ENCODE measurements at places on chromosomes 16 and 17.

GRCh38 chr16:12229759-12230594, 253.4 kb downstream of the SNX29 start:
- DNase-seq = no peak

DNA sequence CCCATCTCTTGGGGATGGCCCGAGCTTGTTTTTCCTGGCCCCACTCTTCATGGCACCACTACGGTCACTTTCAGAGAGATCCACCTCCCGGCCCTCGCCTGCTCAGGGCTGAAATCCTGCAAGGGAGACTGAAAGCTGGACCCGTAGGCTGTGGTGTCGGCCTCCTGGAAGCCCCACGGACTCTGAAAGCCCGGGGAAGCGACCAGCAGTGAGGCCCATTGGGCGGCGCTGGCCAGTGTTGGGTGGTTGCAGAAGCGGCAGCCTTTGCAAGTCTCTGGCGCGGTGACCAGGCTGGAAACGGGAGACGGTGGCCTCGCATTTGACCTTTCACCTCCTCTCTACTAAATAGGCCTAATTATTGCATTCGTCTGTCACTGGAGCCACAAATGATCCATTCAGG, 186.0 kb upstream of the FOXF1 start:
- no peak for DNase-seq

DNA sequence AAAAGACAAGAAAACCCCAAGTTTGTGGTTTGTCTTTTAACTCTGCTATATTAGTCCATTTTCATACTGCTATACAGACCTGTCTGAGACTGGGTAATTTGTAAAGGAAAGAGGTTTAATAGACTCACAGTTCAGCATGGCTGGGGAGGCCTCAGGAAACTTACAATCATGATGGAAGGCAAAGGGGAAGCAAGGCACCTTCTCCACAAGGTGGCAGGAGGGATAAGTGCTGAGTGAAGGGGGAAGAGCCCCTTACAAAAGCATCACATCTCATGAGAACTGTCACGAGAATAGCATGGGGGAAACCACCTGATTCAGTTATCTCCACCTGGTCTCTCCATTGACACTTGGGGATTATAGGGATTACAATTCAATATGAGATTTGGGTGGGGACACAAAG, 13.5 kb upstream of the ADAM11 start:
- no peak for DNase-seq

DNA sequence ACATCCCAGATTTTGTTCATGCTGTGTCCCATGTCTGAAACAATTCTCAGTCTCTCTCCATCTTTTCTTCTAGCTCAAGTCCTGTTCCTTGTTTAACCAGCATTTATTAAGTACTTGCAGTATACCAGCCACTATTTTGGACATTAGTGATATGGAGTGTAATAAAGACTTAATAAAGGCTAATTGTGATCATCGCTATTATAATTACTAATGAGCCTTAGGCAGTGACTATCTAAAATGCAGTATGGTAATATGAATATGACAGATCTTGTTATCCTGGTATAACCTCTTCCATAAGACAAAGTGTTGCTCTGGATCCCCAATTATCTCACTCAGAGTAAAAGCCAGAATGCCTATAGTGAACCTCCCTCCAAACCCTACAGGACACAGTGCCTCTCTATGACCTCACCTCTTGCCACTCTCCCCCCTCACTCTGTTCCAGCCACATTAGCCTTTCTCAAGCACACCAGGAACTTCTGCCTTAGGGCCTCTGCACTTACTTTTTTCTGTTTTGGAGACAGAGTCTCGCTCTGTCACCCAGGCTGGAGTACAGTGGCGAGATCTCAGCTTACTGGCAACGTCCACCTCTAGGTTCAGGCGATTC, 1.8 kb upstream of the FLOT2 start:
- DNase-seq = no peak

- no peak for DNase-seq
Measured at GRCh38 chr16:78605548-78606101, 506.2 kb downstream of the WWOX start.

GRCh38 chr17:80826346-80826954, 165.2 kb upstream of the CHMP6 start:
- DNase-seq = peak; percentile 62

- DNase-seq = no peak
Measured at GRCh38 chr16:78050734-78051400, 28.5 kb downstream of the CLEC3A start.

GRCh38 chr17:74873874-74874614, 1.2 kb upstream of the FDXR start:
- DNase-seq = no peak

- no peak for DNase-seq
Measured at GRCh38 chr16:6157806-6158205, 1060.2 kb upstream of the EEF2KMT start.

DNA sequence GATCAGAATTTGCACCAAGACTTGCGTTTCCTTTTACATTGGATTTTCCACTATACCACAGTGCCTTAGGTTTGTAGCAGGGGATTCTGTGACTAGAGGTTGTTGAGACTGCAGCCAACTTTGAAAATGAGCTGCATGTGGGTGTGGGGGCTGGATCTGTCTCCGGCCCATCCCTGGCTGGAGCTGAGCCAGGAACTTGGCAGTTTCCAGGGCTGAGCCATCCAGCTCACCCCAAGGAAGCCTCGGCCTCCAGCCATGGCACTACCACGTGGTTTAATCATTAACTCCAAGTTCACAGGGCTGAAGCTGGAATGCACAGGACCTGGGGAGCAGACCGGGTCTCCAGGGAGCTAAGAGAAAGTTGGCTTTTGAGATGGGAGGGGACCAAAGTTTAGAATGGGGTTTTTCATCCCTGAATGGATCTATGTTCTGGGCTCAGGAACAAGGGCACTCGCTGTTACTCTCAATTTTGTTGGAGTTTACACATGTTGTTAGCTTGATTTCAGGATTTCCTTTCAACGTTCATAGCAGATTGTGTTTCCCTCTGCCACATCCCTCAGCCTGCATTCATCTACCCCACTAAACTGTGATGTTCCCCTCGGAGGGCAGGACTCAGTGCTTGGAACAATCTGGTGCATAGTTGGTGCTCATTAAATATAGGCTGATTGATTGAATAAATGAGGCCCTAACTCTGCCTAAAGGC, 42.3 kb upstream of the HNF1B start:
- DNase-seq = no peak

DNA sequence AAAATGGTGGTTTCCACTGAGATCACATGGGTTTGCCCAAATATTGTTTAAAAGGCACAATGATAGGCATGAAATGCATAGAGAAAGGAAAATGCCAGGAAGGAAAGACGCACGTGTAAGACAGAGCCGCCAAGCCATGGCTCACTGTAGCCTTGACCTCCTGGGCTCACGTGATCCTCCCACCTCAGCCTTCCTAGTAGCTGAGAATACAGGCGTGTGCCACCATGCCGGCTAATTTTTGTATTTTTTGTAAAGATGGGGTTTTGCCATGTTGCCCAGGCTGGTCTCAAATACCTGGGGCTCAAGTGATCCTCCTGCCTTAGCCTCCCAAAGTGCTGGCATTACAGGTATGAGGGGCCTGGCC, 4.0 kb downstream of the BHLHA9 start:
- no peak for DNase-seq

DNA sequence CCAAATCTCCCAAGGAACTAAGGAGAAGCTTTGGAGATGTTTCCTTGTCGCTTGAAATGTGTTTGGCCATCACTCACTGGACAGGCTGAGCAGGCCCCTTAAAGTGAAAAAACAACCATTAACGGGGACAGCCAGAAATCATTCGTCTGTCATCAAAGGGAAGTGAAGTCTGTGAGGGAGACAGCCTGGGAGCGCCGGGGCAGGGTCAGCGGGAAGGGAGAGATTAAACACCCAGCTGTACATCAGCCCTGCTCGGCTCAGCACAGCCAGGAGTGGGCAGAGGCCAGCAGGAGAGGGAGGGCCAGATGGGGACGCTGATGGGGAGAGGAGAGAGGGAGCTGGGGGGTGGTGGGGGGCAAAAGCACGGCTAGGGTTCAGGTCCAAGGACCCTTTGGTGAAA, 105.1 kb downstream of the SDK2 start:
- no peak for DNase-seq

GRCh38 chr16:49994006-49994405, 31.0 kb upstream of the CNEP1R1 start:
- DNase-seq = no peak

- DNase-seq = peak; percentile 69
Measured at GRCh38 chr16:75254359-75254837, 3.0 kb upstream of the BCAR1 start.

DNA sequence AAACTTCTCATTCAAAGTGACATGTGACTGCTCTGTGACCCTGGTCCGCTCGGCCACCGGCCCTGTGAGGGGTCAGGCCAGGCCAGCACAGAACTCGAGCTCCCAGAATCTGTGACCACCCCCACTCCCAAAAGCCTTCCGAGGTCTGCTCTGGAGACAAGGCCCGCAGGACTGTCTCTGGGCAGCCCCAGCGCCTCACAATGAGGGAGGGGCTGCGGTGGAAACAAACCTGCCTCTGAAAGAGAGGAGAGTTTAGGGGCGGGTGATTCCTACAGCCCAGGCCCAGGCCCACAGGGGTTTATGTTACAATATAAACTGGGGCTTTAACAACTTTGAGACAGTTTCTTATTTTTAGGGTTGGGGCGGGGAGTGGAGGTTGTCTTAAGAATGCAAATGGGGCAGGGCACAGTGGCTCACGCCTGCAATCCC, 19.9 kb downstream of the IGFBP4 start:
- no peak for DNase-seq

DNA sequence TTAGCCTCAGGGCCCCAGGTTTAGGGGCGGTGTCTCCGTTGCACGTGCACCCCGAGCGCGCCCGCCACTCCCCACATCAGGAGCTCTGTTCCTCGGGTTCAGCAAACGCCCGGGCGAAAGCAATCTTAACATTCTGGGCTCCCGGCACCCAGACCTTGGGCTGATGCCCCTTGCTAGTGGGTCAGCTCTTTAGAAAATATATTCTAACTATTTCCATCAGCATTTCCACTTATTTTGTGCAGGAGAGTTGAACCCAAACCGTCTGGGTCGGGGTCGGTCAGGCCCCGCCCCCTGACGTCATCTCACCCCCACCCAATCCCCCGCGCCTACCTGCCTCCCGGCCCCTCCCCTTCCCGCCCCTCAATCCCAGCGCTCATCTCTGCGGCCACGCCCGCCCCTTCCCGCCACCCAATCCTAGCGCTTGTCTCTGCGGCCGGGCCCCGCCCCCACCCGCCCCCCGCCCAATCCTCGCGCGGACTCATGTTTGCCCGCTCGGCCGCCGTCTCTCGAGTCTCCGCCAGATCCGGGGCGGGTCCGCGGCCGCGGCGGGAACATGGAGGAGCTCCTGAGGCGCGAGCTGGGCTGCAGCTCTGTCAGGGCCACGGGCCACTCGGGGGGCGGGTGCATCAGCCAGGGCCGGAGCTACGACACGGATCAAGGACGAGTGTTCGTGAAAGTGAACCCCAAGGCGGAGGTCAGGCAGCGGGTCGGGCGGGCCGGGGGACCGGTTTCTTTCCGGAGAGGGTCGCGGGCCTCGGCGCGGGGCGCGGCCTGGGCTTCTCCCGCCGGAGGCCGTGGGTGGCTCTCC, at the start of gene FN3KRP:
Gene FN3KRP, plus strand, starts transcription at position 504 of the 808 bp plus-strand sequence. Its CDS starts 50 bp downstream, at position 554.
- DNase-seq = peak; percentile 78

GRCh38 chr17:52011064-52011463, 147.4 kb downstream of the CA10 start:
- DNase-seq = no peak

GRCh38 chr16:56828647-56829046, 36.4 kb upstream of the SLC12A3 start:
- DNase-seq = no peak

DNA sequence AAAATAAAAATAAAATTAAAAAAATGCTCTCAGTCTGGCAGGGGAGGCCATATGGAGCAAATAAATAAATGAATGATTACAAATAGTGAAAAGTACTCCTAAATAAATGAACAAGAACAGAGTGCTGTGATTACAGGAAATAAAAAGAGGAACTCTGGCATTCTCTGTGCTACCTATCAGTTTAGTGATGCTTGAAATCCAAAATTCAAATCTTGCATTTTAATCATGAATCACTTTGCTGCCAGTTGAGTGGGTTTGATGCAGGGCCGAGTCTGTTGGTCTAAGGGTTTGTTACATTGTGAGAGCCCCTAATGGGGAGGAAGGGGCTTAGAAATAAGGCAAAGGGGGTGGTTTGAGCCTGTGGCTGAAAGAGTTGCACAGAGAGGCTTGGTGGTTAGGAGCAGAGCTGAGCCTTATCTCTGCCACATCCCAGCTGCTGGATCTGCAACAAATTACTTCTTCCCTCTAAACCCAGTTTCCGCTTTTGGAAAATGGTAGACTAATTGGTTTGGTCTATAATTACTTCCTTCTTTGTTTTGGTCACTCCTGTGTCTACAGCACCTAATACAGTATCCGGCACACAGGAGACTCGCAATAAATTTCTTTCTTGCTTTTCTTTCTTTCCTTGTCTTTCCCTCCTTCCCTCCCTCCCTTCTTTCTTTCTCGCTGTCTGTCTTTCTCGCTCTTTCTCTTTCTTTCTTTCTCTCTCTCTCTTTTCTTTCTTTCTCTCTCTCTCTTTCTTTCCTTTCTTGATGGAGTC, 6.3 kb upstream of the ABCC1 start:
- no peak for DNase-seq

GRCh38 chr16:12614662-12615278, 188.9 kb downstream of the CPPED1 start:
- no peak for DNase-seq

GRCh38 chr16:61131447-61131846, 904.8 kb downstream of the CDH8 start:
- no peak for DNase-seq

GRCh38 chr16:77965346-77965745, 57.0 kb upstream of the CLEC3A start:
- no peak for DNase-seq

DNA sequence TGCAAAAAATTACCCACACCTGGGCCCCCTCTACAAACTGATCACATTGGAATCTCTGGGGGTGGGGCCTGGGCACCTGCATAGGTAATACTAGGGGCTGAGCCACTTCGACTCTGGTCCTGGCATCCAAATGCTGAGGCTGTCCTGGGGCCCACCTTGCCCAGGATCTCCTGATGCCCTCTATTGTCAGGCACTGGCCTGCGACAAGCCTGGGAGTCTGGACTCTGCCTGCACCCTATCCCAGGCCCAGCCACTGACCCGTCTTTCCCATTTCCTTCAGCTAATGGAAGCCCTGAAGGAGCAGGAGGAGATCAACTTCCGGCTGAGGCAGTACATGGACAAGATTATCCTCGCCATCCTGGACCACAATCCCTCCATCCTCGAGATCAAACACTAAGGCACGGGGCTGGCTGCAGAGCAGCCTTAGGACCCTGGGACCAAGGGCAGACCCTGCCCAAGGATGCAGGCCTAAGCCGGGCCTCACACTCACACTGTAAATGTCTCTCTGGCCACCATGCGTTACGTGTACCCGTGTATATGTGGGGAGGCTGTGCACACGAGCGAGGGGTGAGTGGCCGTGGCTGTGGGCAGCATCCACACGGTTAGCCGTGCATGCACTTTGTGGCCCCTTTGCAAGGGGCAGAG, 140.0 kb downstream of the RAB11FIP4 start:
- DNase-seq = no peak

Data from ascending aorta (tissue), 2 donors.